ENCODE measurements at places on chromosomes 6 and 20.

- DNase-seq, result no peak
Observed at GRCh38 chr6:15763364-15763763, 100.5 kb upstream of the DTNBP1 start.

DNA sequence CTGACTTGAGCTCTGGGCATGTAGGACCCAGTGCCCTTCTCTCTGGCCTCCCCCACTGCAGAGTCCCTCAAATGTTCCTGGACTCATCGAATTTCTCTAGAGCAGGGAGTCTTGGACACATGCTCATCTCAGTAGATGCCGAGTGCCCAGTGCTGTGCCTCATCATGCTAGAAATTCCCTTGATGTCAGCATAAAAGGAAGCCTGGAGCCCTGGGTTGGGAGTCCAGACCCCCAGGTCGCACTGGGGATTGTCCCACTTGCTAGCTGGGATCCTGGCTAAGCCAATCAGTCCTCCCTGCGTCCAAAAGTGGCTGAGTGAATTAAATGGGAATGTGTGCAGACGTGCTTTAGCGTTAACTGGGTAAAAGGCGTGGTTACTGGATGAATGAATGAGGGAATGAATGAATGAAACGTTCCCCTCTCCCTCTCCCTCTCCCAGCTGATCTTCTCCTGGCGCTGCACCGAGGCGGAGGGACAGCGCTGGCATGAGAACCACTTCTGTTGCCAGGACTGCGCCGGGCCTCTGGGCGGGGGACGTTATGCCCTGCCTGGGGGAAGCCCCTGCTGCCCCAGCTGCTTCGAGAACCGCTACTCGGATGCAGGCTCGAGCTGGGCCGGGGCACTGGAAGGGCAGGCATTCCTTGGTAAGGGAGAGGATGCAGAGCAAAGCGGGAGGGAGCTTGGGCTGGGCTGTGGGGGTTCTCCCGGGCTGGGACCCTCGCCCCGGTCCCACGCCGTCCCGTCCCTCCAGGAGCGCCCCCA lies 1.6 kb upstream of the TOMM6 start:
- DNase-seq, result peak; percentile 19

GRCh38 chr6:144176043-144176442 lies 25.7 kb downstream of the STX11 start:
- DNase-seq, result no peak

- no peak for DNase-seq
Observed at GRCh38 chr6:65461121-65461520, 245.9 kb downstream of the EYS start.

GRCh38 chr6:44653761-44654218 lies 266.3 kb downstream of the CDC5L start:
- DNase-seq, result peak; percentile 6

DNA sequence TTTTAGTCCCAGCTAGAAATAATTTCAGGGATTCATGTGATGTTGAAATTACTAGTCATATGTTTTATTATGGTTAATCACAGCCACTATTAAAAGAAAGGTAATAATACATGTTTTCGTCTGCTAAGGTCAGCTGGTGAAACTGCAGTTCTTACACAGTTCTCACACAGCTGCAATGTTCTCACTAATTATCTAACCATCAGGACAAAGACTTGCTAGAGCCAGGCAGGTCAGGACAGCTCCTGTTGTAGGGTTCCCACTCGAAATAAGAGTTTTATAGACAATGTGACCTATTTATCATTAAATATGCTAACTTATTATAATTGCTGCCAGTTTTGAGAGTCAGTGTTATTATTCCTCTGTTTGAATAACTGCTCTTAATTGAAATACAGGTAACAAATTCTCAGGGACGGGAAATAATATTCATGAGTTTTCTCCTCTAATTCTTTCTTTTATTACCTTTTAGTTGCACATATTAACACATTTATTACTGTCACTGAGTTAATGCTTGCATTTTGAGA lies 97.9 kb downstream of the GJA1 start:
- DNase-seq, result no peak

- no peak for DNase-seq
Observed at GRCh38 chr6:113466526-113466925, 390.6 kb upstream of the MARCKS start.

DNA sequence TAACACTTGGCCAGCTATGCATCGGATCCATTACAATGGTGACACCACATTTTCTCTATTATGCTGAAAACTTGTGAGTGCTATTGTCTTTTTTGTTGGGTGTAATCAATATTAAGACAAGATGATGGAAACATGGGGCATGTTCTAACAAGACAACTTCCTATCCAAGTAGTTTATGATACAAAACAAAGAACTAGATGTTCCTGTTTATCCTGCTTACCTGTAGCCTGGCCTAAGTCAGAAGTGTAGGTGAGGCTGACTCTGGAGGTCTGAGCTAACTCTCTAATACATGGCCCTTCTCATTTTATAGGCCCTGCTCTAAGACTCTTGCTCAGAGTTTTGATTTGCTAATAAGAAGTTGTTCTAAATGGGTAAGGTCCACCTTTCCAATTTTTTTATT lies 242.4 kb upstream of the STXBP5 start:
- no peak for DNase-seq

GRCh38 chr6:78830805-78831204 lies 36.5 kb upstream of the IRAK1BP1 start:
- no peak for DNase-seq

- DNase-seq, result no peak
Observed at GRCh38 chr6:161584051-161584450, 310.2 kb upstream of the AGPAT4 start.

DNA sequence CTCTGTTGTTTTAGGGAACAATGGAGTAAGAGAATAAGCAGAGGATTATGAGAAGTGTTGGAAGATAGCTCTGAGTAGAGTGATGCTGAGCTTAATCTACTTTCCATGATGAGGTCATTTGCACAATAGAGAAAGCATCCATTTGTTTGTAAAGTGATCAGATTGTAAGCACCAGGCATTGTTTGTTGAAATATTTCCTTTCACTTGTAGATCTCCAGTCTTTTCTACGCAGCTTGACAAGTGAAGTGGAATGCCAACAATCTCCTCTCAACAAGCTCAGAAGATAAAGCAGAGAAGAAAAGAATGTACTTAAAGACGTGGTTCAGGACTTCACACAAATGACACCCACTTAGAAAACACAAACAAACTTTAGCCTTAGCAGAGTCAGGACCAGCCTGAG lies 80.1 kb upstream of the MARCKS start:
- DNase-seq, result no peak

GRCh38 chr6:46052479-46052878 lies 36.8 kb upstream of the CLIC5 start:
- DNase-seq, result no peak

- peak; percentile 45 for DNase-seq
Observed at GRCh38 chr6:43009124-43009523, 4.6 kb downstream of the MEA1 start.

DNA sequence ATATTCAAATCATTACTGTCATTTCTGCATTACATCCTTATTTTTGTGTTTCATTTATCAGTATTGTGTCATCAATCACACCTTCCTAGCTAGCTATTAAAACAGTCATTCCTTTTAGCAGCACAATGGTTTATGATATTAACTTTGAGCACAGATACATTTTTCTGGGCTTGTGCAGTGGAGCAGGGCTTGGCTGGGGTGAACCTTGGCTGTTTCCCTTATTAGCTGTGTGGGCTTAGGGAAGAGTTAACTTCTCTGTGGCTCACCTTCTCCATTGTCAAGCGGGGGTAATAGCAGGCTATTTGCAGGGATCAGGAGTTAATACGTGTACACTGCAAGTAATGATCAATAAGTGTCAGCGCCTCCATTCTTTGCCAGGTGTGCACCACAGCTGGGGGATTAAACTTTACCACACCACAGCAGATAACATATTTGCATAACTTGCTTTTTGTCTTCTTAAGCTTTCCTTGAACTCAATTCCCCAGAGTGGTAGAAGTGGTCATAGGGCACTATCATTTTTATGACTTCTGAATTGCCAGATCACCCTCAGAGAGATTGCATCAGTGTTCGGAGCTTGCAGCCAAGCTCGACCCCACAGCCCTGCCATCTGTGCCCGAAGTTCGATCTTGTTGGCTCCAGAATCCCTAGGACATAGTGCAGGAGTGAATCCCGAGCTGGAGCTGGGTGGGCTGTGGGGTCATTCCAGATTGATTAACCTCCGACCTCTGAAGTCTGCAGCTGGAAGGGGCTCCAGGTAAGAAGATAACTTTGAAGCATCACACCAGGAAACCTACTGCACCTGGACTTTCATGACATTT lies 1.5 kb upstream of the PYGB start:
- peak; percentile 13 for DNase-seq

GRCh38 chr20:52204136-52204535 lies 12.6 kb upstream of the ZFP64 start:
- DNase-seq, result no peak

DNA sequence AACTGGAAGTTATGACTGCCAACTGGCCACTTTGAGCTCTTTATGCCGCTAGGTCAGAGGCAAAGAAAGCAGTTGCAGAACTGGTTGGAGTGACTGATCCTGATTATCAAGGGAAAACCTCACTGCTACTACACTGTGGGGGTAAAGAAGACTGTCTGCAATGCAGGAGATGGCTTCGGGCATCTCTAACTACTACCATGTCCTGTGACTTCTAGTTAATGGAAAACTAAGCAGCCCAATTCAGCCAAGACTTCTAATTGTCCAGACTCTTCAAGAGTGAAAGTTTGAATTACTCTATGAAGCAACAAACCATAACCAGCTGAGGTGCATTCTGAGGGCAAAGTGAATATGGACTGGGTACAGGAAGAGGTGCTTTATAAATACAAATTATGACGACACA lies 773.6 kb upstream of the SLC35B3 start:
- DNase-seq, result no peak

DNA sequence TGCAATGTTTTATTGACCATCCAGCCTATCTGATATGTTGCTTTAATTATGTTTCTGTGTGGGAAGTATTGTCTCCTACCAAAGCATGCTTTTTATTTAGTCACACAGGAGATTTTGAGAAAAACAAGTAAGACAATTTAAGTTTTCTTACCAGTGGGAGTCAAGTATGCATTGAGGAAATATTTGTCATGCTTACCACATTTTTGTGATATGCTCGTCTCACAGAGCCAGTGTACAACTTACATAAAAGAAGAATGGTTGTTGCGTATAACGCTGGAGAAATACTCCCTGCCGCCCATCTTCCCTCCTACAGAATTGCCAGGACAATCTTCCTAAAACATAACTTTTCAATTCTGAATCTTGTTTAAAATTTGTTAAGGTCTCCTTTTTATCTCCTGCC lies 37.1 kb upstream of the FILIP1 start:
- DNase-seq, result no peak
